Activated naive CD4-positive, alpha-beta T cell treated with Interleukin-2 at 50 U/mL for 16 hours (primary cell): ENCODE measurements at places on chromosomes 5 and 9.

DNA sequence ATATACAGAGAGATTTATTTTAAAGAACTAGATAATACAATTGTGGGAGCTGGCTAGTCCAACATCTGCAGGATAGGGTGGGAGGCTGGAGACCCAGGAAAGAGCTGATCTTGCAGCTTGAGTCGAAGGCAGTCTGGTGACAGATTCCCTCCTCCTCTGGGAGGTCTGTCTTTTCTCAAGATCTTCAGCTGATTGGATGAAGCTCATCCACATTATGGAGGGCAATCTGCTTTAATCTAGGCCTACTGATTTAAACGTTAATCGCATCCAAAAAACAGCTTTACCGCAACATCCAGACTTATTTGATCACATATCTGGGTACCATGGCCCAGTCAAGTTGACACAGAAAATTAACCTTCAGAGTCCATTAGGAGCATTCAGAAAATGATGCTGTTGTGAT lies 168.1 kb downstream of the ATPSCKMT start:
- no peak for DNase-seq

DNA sequence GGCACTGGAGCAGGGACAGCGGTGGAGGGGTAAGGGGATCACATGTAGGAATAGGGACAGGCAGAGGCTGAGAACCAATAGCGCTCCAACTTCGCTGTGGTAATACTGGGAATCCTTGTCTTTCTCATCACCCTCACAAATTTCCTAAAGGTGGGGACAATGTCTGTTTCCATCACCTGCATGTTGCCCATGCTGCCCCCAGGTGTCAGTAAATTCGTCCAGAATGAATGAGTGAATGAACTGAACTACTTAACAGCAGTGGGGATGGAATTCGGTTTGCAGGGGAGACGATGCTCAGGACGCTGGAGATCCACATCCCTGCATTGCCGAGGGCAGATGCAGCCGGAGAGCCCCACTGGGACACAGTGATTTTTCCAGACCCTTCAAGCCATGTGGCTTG lies 129.9 kb downstream of the PDZD2 start:
- DNase-seq: no peak

- no peak for DNase-seq
Measured at GRCh38 chr9:133842721-133843227, 104.6 kb upstream of the SARDH start.

DNA sequence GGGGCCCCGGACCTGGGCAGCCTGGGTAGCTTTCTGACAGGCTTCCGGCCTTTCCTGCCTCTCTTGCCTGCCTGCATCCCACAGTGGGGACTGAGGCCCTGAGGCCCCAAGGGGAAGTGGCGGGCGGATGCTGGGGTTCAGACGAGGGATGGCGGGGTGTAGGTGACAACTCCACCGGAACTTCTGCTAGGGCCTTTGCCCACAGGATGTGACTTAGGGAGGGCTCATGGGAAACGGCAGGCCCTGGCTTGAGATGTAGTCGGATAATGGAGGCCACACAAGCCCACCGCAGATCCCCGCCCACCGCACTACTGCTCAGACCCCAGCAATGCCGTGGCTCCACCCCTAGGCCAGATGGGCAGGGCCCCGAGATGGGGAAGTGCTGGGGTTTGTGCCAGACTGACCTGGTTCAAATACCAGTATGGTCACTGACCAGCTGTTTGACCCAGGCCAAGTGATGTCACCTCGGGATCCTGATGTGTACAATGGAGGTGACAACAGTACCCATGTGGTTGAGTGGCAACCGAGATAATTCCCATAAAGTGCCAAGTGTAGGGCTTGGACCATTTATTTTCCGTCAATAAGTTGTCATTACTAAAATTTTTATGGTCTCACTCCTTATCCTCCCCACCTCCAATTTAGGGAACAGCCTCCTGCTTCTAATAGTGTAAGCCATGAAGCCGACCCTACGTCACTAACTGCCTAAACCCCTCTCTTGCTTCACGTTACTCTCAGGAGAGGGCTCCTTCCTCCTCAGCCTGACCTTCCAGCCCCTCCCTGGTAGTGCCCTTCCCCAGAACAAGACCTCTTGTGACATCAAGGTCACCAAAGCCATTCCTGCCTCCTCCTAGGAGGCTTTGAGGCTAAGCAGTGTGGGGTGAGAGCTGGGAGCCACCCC lies 2.5 kb upstream of the CDK9 start:
- DNase-seq: peak; percentile 64

GRCh38 chr5:95398989-95399388 lies 7.8 kb downstream of the FAM81B start:
- DNase-seq: no peak

- DNase-seq: peak; percentile 77
Measured at GRCh38 chr5:176543428-176544182, 5.5 kb upstream of the CDHR2 start.

DNA sequence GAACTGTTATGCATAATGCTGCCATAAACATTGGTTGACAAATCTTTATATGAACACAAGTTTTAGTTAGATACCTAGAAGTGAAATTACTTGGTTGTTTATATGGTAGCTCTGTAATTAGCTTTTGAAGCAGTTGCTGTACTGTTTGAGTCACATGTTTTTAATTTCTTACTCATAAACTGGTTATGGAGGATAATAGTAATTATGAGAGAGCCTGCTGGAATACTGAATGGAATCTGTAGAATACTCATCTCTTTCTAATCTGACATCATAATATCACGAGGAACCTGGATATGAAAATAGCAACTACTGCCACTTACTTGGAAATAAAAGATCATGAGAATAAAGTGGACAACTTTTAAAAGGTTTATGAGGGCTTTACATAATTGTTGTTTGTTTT lies 509.2 kb downstream of the CETN3 start:
- no peak for DNase-seq

- DNase-seq: peak; percentile 78
Measured at GRCh38 chr9:128026255-128026772, 40.8 kb downstream of the NAIF1 start.

DNA sequence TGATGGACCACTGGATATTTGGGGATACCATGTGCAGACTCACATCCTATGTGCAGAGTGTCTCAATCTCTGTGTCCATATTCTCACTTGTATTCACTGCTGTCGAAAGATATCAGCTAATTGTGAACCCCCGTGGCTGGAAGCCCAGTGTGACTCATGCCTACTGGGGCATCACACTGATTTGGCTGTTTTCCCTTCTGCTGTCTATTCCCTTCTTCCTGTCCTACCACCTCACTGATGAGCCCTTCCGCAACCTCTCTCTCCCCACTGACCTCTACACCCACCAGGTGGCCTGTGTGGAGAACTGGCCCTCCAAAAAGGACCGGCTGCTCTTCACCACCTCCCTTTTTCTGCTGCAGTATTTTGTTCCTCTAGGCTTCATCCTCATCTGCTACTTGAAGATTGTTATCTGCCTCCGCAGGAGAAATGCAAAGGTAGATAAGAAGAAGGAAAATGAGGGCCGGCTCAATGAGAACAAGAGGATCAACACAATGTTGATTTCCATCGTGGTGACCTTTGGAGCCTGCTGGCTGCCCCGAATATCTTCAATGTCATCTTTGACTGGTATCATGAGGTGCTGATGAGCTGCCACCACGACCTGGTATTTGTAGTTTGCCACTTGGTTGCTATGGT lies 54.5 kb upstream of the HNRNPA0 start:
- no peak for DNase-seq

- DNase-seq: no peak
Measured at GRCh38 chr9:22898591-22898990, 452.0 kb downstream of the DMRTA1 start.

DNA sequence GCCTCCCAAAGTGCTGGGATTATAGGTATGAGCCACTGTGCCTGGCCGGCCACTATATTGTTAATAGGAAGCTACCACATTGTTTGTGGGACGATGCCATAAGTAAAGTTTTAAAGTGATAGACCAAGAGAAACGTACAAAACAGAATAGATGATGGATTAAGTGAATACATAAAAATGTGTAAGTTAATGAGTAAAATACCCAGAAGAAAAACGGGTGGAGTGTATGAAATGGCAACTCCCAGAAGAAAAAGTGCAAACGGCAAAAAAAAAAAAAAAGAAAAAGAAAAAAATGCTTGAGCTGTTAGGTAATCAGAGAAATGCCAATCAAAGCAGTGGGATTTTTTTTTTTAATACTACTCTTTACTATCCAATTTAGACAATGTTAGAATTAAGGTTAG lies 246.0 kb downstream of the PDZD2 start:
- DNase-seq: no peak

- DNase-seq: no peak
Measured at GRCh38 chr9:117705386-117705785, 1.2 kb downstream of the TLR4 start.

- DNase-seq: no peak
Measured at GRCh38 chr5:29960323-29960722, 1233.2 kb upstream of the CDH6 start.

DNA sequence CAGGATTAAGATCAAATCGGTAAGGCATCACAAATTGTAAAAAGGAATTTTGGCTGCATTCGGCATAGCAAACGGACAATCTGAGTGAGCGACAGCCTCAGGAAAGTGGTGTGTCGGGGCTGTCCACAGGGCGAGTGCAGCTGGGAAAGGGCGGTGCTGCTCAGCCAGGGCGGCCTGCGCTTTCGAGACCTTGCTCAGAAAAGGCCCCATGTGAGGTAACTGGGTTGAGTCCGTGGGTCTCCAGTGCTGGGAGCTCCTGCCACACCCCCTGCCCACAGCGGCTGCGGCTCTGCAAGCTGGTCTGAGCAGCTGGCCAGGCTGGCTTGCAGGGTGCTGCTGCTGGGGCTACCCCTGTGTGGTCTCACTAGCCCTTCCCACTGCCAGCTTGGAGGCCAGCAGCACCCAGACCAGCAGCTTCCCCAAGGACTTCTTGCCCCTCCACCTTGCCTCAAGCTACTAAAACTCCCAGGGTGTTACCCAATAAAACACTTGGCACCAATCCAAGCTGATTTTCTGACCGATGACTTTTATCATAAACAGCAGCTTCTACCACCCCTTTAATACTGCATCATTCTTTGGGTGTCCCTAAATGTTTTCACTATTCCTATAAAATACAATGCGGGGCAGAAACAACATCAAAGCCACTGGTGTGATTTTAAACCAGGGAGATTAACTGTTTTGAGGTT lies 6.2 kb downstream of the SURF2 start:
- DNase-seq: no peak

- DNase-seq: peak; percentile 23
Measured at GRCh38 chr9:89179895-89180734, 1.5 kb upstream of the SHC3 start.

DNA sequence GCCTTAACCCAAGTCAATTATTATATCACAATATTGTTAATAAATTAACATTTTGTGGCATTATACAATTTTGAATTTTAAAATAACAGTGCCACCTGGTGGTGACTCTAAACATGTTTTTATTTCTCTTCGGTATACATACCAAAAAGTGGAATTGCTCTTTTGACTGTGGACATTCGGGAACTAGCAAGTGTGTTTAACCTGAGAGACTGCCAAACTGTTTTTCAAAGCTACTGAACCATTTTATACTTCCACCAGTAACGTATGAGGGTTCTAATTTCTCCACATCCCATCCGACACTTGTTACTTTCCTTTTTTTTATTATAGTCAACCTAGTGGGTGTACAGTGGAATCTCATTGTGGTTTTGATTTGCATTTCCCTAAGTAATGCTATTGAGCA lies 18.3 kb upstream of the HSDL2 start:
- DNase-seq: no peak

- peak; percentile 11 for DNase-seq
Measured at GRCh38 chr5:148910686-148911361, 84.4 kb downstream of the ADRB2 start.

DNA sequence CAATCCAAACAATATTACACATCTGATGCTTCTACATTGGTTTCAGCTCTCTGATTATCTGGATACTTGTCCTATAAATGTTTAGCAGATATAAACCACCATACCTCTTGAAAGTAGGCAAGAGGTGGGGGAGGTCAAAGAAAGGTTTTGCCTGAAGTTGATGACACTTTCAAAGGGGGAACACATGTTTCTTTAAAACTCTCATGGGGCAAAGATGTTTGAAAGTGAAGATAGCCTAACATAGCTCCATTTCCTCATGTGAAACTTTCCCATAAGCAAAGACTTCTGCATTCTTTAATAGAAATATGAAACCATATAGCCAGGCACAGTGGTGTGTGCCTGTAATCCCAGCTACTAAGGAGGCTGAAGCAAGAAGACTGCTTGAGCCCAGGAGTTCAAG lies 62.1 kb downstream of the CETN3 start:
- no peak for DNase-seq

- DNase-seq: no peak
Measured at GRCh38 chr5:68962757-68963484, 130.9 kb upstream of the SLC30A5 start.

DNA sequence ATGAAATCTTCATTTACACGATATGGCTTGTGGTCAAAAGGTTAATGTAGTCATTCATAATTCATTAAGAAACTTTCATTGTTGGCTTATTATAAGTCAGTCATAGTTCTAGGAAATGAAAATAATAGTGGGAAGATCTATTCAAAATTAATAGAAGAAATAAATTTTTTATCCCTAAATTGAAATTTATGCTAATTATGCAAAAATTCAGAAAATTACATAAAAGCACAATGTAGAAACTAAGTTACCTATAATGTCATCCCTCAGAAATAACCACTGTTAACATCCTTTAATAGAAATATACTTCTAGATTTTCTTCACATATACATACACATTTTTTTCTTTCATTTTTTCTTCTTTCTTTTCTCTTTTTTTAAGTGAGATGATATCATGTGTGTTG lies 15.9 kb upstream of the JAK2 start:
- no peak for DNase-seq

- no peak for DNase-seq
Measured at GRCh38 chr9:24218656-24219055, 327.0 kb downstream of the IZUMO3 start.

DNA sequence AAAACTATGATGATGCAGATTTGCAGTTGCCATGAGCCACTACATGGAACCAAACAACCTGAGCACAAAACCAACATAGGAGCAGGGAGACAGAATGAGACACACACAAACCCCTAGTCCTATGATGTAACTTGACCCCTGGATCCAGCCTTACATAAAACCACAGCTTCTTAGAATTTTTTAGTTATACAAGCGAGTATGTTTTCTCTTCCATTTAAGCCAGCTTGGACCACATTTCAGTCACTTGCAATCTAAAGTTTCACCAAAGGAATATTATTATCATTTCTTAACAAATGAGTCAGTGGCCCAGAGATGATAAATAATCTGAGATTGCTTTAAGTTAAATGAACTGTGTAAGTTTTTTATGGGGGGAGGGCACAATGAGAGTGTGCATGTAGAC lies 6.8 kb downstream of the SPOCK1 start:
- no peak for DNase-seq

- DNase-seq: no peak
Measured at GRCh38 chr5:162990856-162991497, 446.4 kb upstream of the CCNG1 start.

GRCh38 chr5:55096861-55097260 lies 5.6 kb upstream of the GZMA start:
- no peak for DNase-seq

DNA sequence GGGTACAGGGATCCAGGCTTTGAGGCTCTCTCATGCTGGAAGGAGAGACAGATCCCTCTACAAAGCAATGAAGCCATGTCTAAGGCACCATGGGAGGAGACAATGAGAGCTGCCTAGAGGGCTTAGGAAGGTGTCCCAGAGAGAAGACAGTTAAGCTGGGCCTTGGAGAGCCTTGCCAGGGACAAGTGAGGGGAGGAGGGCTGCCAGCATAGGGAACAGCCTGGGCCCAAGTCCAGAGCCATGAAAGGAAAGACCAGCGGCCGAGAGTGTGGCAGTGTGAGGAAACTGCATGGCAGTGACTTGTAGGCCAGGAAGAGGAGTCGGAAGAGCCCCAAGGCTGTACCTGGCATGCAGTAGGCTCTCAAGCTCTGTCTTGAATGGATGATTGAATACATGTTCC lies 88.5 kb downstream of the PSD2 start:
- DNase-seq: no peak

GRCh38 chr5:81750308-81751008 lies 439 bp downstream of the SSBP2 start:
- peak; percentile 29 for DNase-seq
